ENCODE measurements at places on chromosomes 12 and 14. TPM values are rescaled to one million over a fixed set of nuclear protein-coding genes. Genes with fewer than 3 reads are reported as not detected.

DNA sequence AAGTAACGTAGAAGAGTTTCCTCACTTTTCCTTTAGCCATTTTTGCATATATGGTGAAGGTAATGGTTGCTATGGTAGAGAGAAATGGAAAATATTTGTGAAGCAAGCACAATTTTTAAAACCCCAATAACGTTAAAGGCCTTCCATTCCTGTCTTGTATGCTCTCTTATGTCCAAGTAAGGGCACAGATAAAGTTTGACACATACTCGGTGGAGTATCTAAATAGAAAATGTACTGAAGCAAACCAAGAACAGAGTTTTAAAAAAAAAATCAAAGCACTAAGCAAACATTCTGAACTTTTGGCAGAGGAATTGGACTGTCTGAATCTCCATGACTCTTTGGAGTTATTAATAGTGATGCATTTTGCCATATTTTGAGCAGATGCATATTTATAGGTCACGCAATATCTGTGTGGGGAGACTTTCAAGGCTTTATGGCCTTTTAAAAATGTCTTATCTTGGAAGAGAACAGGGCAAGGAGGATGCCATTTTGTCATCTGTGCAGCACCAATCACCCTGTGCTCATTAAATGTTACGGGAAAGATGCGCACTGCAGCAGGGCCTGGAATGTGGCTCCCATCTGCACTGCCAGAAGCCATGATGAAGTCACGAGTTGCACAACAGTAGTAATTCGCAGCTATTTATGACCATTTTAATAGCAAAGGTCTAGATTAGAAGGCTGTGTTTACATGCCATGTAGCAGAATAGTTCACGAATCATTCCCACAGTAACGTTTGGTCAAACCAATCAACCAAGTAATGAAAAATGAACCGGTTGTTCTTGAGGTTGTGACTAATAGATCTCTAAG, 23.3 kb upstream of the AMIGO2 start:
- DNase-seq, result no peak

GRCh38 chr12:4191642-4192041, 81.9 kb upstream of the CCND2 start:
- DNase-seq, result no peak

GRCh38 chr12:26576266-26576665, 256.7 kb downstream of the ITPR2 start:
- DNase-seq, result no peak

GRCh38 chr12:130334937-130335336, 2.8 kb upstream of the PIWIL1 start:
- no peak for DNase-seq

DNA sequence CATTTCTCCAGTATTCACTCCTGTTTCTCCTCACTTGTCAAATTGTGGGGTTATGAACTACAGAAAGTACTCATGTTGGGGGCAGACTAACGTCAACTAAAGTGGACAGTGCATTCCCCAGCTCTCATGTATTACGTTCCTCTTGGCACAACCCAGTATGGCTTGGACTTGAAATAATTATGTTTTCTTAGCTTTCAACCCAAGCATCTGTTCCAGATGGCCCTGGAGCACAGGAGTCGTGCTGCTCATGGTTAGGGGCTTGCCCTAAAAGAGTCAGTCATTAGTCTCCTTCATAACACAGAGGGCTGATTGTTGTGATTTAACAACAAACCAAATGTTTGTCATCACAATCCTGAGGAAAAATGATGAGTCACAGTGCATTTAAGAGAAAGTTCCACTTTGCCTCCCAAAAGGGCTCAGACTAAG, 154.4 kb downstream of the RPAP3 start:
- no peak for DNase-seq

- no peak for DNase-seq
These were observed 107.9 kb downstream of the PPM1H start for GRCh38 chr12:62827042-62827441.

DNA sequence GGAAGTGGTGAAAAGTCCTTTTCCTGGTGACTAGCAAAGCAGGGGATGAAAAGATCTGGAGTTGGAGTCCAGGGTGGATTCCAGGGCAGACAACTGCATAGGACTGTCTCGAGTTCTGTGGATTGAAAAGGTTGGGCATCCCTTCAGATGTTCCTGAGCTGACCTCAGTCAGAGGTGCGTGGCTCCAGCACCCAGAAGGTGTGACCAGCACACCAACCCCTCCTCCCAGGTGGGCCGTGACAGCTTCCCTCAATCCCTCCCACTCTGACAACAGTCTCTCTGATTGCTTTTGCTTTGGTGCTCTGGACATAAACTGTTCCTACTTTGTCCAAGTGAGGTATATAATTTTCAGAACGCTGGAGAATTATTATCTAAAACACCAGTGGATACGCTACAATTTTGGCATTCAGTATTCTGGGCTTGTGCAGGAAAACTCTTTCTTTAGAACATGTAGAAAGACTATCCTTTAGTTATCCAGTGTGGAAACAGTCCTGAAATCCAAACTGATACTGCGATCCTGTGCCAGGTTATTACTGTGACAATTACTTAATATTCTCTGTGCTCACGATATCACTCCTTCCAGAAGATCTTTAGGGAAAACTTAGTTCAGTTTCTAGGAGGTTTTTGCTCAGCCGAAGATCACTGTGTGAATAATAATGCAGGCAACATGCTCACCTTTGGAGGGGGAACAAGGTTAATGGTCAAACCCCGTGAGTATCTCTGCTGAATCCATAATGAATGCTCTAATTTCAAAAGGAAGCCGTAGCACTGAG, 87.9 kb downstream of the DAD1 start:
- no peak for DNase-seq

DNA sequence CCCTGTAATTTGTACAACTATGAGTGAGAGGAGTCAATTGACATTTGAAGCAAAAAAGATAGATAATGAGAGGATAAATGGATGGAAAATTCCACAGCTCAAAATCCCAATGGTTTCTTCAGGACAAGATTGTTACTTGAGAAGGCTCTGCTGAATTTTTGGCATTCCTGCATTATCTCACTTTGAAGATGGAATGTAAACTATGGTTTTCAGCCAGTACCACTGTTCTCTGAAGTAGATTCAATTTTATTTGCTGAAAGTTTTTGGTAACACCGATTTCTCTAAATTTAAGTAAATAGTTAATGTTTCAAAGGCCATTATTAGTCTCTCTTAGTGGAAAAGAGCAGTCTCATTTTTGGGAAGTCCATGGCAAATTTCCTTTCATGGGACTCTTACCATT, 121.9 kb upstream of the SLC38A2 start:
- no peak for DNase-seq

DNA sequence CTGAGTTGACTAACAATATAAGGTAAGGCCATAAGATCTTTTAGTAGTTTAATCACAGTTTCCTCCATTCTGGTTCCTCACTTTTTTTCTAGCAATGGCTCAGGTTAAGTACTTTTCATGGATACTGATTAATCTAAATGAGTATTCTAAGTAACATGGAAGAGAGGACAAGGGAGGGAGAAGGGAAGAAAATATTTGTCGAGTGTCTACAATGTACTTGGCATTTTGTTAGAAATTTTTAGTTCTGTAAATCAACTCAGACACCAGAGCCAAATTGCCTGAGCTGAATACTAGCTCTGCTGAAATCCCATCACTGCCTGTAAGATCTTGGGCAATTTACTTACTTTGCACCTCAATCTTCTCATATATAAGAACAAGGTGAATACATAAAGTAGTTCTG, 20.2 kb downstream of the RERG start:
- no peak for DNase-seq

- DNase-seq, result no peak
These were observed 29.0 kb downstream of the CDK17 start for GRCh38 chr12:96371138-96371789.

DNA sequence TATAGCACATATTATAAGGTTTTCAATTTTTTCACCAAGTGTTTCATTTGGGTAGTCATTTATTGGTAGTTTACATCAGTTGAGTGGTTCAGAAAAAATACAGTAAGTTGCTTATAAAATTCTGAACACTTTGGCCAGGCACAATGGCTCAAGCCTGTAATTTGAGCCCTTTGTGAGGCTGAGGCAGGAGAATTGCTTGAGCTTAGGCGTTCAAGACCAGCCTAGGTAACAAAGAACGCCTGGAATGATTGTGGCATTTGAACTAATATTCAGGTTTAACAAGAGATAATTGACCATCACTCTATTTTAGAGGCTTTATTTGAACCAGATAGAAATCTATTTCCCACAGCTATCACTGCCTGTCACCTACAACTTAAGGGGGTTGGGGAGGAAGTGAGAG, 22.7 kb downstream of the HIF1A start:
- no peak for DNase-seq

DNA sequence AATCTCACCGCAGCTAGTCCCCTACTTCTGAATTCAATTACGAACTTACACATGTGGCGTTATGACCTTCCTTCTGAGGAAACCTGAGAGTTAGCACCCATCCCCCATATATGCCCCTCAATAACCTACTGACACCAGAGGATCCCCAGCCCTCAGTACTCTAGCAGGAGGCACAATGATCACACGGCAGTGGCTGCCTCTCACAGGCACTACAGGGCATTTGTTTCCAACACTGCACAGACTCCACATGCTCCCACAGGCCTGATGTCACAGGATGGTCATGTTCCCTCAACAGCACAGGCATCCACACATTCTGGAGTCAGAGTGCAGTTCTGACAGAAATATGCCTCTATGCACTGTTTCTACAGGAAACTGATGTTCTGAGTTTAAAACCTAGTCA, 17.4 kb downstream of the PPP1CC start:
- DNase-seq, result no peak

DNA sequence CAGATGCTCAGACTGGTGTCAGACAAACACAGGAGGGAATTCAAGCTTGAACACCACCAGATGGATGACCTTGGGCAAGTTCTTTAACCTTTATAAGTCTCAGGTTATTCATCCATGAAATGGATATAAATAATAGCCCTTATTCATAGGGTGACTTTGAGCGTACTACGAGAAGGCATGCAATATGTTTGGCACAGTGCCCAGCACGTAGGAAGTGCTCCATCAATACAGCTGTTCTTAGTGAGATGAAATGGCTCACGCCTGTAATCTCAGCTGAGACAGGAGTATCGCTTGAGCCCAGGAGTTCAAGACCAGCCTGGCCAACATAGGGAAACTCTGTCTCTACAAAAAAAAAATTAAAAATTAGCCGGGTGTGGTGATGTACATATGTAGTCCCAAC, 84.8 kb upstream of the FICD start:
- DNase-seq, result no peak

GRCh38 chr14:50272498-50272897, 39.5 kb downstream of the L2HGDH start:
- DNase-seq, result no peak

DNA sequence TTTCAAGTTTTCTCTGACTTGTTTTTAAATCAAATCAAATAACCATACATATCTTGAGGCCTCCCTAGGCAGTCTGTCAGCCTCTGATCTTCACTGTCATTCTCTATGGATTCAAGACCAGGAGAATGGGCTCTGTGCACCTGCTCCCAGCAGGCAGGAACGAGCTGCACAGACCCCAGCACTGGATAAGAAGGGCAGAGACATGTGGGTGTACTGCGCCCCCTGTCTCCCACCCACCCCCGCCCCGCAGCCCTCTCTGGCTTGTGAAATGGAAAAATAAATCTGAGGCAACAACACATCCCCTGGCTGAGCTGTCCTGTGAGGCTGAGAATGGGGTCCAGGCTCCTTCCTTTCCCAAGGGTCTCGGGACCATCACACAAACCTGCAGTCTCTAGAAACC, 26.3 kb downstream of the CLMN start:
- DNase-seq, result no peak

- DNase-seq, result no peak
These were observed 118.7 kb upstream of the TMCC3 start for GRCh38 chr12:94769047-94769420.

- no peak for DNase-seq
These were observed 189.9 kb upstream of the CNTN1 start for GRCh38 chr12:40502322-40502721.

DNA sequence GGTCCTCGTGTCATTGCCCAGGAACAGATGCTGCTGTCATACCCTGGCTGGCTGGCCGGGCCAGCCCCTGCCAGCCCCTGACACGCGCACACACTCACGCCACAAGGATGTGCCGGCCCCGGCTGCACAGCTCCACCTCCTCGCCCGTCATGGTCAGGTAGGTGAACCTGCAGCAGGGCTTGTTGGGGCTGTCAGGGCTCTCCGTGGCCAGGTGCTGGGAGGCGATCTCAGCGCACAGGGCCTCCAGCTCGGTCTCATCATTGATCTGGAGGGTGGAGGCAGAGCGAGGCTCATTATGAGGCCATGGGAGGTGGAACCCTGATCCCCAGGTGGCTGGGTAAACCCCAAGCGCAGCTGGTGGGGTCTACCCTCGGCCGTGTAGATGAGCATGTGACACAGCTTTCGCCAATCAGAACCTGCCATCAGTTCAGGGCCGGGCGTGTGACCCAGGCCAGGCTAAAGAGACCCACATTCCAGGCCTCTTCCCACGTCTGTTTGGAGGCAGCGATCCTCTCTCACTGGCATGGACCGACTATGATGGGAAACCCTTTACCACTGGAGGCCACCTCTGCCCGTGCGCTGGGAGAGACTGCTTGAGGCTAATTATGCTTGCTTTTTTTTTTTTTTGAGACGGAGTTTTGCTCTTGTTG, 38.8 kb downstream of the TRAFD1 start:
- DNase-seq, result no peak

DNA sequence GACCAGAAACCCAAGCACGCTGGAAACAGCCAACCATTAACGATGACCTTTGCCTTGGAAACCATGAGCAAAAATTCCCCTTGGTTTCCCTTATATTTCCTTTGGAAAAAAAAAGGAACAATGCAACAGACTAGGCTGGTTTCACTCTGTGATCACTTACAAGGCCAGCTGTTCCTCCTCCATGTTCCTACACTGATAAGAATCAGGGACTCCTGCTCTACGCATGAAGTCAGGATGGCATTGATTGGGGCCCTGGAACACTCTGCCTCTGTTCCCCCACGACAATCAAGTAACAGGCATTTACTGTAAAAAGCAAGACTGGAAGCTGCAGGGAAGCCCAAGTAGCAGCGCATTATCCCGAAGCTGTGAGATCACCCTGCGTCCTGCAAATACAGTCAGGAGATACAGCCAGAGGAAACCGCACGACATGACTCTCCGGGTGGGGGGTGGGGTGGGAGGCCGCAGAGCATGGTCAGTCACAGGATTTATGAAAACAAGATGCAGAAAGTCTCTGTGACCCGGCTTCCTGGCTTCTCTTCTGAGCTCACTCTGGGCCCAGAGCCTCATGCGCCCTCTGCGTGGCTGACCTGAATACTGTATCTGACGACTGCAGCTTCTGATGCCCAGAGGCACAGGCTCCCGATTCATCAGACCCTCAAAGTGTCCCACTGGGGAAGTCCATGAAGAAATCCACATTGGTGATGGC, 31.1 kb downstream of the SSH1 start:
- DNase-seq, result no peak

JPH4 gene
- polyA plus RNA-seq, result 0.07 TPM

FBLN5 gene
- 21.2 TPM for polyA plus RNA-seq

COL2A1 gene
- not detected for polyA plus RNA-seq

KRAS gene
- 49.3 TPM for polyA plus RNA-seq

CEBPE gene
- polyA plus RNA-seq, result 2.4 TPM

ITGB7 gene
- 202 TPM for polyA plus RNA-seq

PIWIL1 gene
- polyA plus RNA-seq, result not detected

CAPZA3 gene
- polyA plus RNA-seq, result not detected
